ENCODE measurements at places on chromosomes 5 and 9. TPM values are rescaled to one million over a fixed set of nuclear protein-coding genes. Genes with fewer than 3 reads are reported as not detected.

The STPG3 gene
- 2.2 TPM for polyA plus RNA-seq

The FAM221B gene
- 0.26 TPM for polyA plus RNA-seq

The SURF1 gene
- polyA plus RNA-seq = 52.8 TPM

The ATP10B gene
- 0.89 TPM for polyA plus RNA-seq

The TAF1L gene
- 0.08 TPM for polyA plus RNA-seq

The IRX2 gene
- polyA plus RNA-seq = 29.6 TPM

The GFM2 gene
- 56.8 TPM for polyA plus RNA-seq

The BTNL9 gene
- polyA plus RNA-seq = 11.5 TPM

The SLC12A2 gene
- 41.8 TPM for polyA plus RNA-seq

The FOXD4 gene
- polyA plus RNA-seq = 0.24 TPM

The NAIF1 gene
- 8.7 TPM for polyA plus RNA-seq

The CARD19 gene
- 17.5 TPM for polyA plus RNA-seq

The JAKMIP2 gene
- polyA plus RNA-seq = 5.8 TPM

The LHX3 gene
- polyA plus RNA-seq = not detected

The C5orf58 gene
- polyA plus RNA-seq = 0.19 TPM

The RNF130 gene
- polyA plus RNA-seq = 70.2 TPM

The FCN2 gene
- 0.52 TPM for polyA plus RNA-seq

The F12 gene
- polyA plus RNA-seq = 9.1 TPM

The OSMR gene
- 9.8 TPM for polyA plus RNA-seq

The NEUROG1 gene
- polyA plus RNA-seq = not detected

The GRIN1 gene
- polyA plus RNA-seq = not detected

The GFI1B gene
- polyA plus RNA-seq = 0.62 TPM

The ZER1 gene
- polyA plus RNA-seq = 39.2 TPM

The ZFAND5 gene
- polyA plus RNA-seq = 235 TPM

The CDKN2B gene
- 0.30 TPM for polyA plus RNA-seq
